Activated T-helper 2 cell treated with anti-CD3 and anti-CD28 coated beads, Interferon-gamma antibody, Interleukin-2, Interleukin-4, amounts not matched to agents 10 μg/mL and 5 μg/mL and 100 μg/mL, durations not matched to agents 14 hours and 24 hours and 36 hours (primary cell): ENCODE measurements at places on chromosomes 2 and 18.

DNA sequence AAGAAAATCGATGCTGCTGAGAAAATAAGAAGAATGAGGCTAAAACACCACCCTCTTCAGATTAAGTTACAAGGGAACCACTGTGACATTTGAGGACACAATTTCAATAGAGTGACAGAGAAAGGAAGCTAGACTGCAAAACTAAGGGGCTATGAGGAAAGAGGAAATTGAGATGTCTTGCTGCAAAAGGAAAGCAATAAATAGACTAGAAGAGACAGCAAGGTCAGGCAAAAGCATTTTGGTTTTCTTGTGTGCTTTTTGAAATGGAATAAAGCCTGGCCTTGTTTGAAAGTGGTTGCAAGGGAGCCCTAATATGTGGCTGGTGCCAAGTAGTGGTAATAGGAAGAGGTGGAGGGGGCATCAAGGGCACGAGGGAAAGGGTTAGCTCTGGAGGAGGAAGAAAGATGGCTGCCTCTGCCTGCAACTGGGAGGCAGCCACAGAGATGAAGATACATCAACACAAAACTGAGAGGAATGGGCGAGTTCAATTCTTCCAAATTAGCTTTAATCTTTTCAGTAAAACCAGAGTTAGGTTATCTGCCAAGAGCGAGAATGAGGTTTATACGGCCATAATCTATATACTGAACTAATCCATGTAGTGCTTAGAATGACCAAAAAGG is 1.2 kb upstream of the MRO start:
- no peak for DNase-seq

- DNase-seq = no peak
These were observed 167.5 kb downstream of the SLC39A10 start for GRCh38 chr2:195824478-195824877.

DNA sequence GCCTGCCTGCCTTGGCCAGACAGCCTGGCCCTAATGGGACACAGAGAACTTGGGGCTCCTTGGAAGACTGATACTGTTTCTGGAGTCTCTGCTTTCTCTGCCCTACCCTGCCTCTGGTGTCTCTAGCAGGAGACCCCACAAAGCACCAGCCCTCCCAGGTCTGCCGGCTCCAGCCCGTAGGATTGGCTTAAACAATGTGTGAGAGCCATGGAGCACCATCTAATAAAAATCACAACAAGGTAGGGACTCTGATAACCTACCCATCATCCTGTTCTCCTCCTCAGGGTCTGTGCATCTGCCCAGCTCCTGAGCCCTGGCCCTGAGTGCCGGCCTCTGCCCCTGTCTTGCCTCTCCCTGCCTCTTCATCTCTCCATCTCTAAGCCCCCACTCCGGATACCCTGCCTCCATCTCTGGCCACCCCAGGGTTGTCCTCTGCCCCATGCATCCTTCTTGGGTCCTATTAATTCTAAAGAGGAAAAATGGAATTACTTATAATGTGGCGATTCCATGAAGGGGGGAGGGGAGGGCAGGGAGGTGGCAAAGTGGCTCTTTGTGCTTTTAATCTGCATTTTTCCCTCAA is 1.2 kb upstream of the ECEL1 start:
- DNase-seq = no peak

DNA sequence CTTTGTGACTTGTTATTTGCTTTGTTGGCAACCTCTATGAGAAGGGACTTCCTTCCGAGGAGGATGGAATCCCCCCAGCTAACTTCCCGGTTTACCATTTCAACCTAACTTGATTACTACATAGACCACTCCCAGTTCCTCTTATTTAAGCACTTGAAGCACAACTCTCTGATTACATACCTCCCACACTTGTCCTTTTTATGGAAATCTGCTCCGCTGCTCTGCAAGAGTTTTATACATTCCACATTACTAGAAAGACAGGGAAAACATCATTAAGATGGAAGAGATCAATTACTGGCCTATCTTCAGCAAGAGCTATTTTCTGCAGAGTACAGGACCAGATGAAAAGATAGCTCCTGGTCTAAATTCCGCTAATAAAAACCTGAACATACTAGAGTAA is 160.0 kb upstream of the PGAP1 start:
- no peak for DNase-seq

DNA sequence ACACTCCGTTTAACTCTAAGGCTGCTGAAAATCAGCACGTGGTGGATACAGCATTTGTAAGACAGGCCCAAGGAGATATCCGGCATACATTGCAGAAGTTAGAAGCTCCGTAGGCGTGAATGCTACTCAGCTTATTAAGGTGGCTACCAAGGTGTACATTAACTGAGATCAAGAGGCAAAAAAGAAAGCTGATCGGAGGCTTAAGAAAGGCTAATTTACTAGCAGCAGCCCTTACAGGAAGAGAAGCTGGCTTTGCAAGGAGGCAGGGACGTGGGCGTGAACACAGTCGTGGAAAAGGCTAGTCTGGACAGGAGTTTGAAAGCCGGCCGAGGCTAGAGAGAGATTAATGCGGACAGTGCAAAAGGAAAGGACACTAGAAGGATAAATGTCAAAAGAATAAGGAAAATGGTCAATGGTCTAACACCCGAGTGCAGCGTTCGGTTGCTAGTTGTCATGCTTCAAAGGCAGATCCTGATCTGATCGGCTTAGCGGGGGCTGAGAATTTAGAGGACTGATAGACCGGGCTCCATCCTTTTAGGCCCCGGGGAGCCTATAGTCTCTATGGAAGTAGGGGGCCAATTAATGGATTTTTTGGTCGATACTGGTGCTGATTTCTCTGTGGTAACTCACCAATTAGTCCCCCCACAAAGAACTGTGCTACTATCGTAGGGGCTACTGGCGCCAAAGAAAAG is 45.6 kb upstream of the SELENOI start:
- no peak for DNase-seq

DNA sequence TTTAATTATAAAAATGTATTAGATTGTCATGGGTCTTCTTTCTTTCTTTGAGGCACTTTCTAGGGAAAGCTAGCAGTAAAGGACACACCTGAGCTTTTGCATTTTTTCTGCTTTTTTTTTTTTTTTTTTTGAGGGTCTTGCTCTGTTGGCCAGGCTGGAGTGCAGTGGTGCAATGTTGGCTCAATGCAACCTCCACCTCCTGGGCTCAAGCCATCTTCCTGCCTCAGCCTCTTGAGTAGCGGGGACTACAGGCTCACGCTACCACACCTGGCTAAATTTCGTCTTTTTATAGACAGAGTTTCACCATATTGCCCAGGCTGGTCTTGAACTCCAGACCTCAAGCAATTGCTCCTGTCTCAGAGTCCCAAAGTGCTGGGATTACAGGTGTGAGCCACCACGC is 40.5 kb downstream of the ROCK1 start:
- DNase-seq = no peak
